ENCODE measurements at places on chromosomes 16 and 17. TPM values are rescaled to one million over a fixed set of nuclear protein-coding genes. Genes with fewer than 3 reads are reported as not detected.

PRR11 gene
- 20.5 TPM for total RNA-seq

- no peak for DNase-seq
Observed at GRCh38 chr17:8484465-8484864, 48.8 kb downstream of the NDEL1 start.

- no peak for DNase-seq
Observed at GRCh38 chr16:87434146-87434667, 42.1 kb downstream of the MAP1LC3B start.

MT1E gene
- not detected for total RNA-seq

C16orf74 gene
- total RNA-seq, result 27.2 TPM

GRCh38 chr17:46023783-46024388 lies 24.8 kb downstream of the STH start:
- no peak for DNase-seq

OR1D5 gene
- not detected for total RNA-seq

ABCC11 gene
- total RNA-seq, result not detected

ABCC12 gene
- total RNA-seq, result not detected

DNA sequence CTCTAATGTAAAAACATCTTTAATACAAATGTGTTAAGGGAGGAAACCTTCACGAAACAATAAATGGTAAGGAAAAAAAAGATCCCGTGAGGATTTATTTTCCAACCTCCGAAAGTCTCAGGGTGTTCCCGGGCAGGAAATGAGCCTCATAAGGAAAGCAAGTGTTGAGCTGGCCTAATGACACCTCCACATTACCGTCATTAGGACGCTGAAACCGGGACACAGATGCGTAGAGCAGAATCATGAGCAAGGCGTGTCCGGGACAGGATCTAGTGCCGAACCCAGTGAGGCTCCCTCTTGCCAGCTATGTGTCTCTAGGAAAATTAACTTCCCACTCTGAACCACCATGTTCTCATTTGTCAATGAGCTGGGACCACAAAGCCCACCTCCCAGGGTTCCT lies 22.7 kb upstream of the CYTH1 start:
- no peak for DNase-seq

GRCh38 chr16:89065458-89065822 lies 28.2 kb upstream of the ACSF3 start:
- DNase-seq, result no peak

KIF19 gene
- total RNA-seq, result not detected

DNA sequence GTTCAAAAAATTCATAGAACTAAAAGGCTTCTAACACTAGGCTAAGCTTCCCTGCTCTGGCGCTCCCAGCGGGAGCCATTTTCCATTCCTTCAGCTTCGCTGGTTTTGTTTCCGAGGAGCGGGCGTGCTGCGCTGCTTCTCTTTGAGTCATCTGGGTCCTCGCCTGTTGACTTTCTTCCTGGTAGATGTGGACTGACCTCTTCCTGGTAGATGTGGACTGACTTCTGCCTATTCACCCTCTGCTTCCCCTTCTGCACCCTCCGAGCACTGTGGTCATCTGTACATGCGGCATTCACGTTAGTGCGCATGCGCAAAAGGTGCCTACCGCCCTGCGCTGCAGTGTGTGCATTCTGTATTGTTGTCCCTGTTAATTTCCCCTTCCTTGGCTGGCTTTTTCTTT lies 40.8 kb upstream of the SEC14L1 start:
- no peak for DNase-seq

GRCh38 chr16:68265078-68265920 lies 973 bp downstream of the SLC7A6 start:
- DNase-seq, result peak; percentile 79

MYO18A gene
- 10.6 TPM for total RNA-seq

GRCh38 chr17:78291944-78292910 lies 60.8 kb downstream of the TMEM235 start:
- no peak for DNase-seq

- no peak for DNase-seq
Observed at GRCh38 chr17:14619821-14620220, 318.9 kb downstream of the HS3ST3B1 start.

SYNGR3 gene
- total RNA-seq, result 44.9 TPM

DNA sequence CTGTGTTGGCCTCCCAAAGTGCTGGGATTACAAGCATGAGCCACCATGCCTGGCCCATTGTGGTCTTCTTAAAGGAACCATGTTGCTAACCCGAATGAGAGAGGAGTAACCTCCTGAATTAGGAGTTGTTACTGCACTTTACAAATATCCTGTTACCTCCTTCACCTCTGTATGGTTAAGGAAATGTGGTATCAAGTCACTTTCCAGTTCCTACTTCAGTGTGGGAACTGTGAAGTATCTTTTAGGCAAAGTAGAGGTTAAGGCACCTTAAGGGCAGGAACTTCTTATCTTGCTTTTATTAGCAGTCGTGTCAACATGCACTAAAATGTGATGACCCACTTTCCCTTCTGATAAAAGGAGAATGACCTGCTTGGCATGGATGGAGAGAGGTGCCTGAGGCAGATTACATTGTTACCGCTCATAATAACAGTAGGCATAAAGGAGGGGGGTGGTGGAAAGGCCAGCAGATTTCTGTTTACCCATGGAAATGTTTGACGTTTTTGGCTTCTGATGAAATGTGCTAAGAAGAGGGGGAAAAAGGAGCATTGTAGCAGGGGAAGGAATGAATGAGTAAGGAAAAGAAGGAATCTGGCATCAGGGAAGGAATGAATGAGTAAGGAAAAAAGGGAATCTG lies 28.5 kb downstream of the FTO start:
- DNase-seq, result peak; percentile 78

ITGB4 gene
- 8.1 TPM for total RNA-seq

DNA sequence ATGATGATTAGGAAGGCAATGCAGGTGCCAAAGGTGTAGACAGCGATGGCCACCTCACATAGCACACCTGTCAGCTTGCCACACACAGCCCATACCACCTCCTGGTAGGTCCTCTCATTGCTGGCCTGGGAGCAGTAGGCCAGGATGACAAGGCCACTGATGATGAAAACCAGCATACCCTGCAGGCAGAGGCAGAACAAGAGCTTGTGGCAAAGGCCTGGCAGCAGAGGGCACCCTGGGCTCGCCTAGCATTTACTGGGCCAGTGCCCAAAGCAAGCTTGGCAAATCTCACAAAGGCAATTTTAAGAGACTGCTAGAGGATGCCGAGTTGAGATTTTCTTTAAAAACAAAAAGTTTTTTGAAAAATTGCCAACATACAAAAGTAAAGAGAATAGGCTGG lies 5.9 kb downstream of the SLC38A7 start:
- DNase-seq, result peak; percentile 28

DNA sequence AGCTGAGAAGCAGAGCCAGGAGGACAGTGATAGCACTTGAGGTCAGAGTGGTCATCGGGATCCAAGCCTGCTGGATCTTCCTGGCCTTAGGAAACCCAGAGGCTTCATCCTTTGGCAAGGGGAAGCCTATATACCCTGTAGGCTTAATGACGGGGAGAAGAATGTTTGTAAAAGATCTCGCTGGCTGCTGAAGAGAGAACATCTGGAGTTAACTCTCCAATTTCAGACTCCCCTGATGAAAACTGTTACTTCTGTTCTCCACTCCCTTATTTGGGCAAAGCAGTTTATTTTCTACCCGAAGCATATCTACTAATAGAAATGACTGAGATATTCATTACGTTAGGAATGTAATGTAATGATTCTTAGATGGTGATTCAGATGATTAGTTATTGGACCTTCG lies 487.0 kb downstream of the CDH13 start:
- no peak for DNase-seq

PIK3R5 gene
- total RNA-seq, result 3.1 TPM

DNA sequence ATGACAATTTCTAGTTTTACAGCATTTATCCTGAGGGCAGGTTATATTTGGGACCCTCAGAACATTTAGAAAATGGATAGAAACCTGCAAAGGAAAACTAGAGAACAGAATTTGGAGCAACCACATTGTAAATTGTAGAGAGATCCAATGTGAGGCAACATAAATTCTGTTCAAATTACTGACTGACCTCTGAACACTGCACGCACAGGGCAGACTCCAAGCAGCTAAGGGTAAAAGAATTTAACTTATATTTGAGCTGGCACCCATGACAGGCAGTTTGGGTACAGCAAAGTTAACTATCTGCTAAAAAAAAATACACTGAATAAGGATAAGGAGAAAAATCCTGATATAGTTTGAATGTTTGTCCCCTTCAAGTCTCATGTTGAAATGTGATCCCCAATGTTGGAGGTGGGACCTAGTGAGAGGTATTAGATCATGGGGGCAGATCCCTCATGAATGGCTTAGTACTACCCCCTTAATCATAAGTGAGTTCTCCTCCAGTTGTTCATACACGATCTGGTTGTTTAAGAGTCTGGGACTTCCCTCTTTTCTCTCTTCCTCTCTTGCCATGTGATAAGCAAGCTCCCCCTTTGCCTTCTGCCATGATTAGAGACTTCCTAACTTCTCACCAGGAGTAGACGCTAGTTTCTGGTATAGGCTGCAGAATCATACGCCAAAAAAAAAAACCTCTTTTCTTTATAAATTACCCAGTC lies 75.7 kb downstream of the FBXL20 start:
- DNase-seq, result no peak

MT1M gene
- not detected for total RNA-seq

- DNase-seq, result no peak
Observed at GRCh38 chr16:66503030-66503429, 46.9 kb downstream of the TK2 start.

EME1 gene
- 19.0 TPM for total RNA-seq

DNA sequence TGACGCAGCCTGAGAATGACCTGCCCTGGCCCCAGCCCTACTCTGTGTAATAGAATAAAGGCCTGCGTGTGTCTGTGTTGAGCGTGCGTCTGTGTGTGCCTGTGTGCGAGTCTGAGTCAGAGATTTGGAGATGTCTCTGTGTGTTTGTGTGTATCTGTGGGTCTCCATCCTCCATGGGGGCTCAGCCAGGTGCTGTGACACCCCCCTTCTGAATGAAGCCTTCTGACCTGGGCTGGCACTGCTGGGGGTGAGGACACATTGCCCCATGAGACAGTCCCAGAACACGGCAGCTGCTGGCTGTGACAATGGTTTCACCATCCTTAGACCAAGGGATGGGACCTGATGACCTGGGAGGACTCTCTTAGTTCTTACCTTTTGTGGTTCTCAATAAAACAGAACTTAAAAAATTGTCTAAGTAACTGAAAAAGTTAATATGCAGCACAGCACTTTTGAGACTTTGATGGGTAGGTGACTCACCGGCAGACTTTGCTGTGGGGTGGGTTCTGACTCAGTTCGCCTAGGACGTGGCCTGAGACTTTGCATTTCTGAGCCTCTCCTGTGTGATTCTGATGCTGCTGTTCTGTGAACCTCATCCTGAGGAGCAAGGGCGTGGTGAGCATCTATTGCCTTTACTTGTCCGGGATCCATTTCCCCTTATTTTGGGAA lies 5.7 kb downstream of the LAT start:
- no peak for DNase-seq

GRCh38 chr17:71975331-71975801 lies 145.5 kb upstream of the SOX9 start:
- DNase-seq, result no peak

SLC5A10 gene
- total RNA-seq, result not detected

GRCh38 chr16:66120656-66121055 lies 245.8 kb upstream of the CDH5 start:
- DNase-seq, result no peak

DNAH17 gene
- 0.41 TPM for total RNA-seq

ARHGAP27 gene
- total RNA-seq, result 25.4 TPM

- peak; percentile 13 for DNase-seq
Observed at GRCh38 chr17:66420961-66421371, 118.6 kb downstream of the PRKCA start.

GRCh38 chr17:6061290-6061689 lies 8.9 kb upstream of the WSCD1 start:
- DNase-seq, result peak; percentile 87

KRTAP4-3 gene
- total RNA-seq, result not detected

- DNase-seq, result no peak
Observed at GRCh38 chr17:66126231-66126630, 65.7 kb downstream of the CEP112 start.

SLC43A2 gene
- total RNA-seq, result 7.6 TPM

KRT24 gene
- not detected for total RNA-seq

GRCh38 chr16:74463888-74464287 lies 42.6 kb upstream of the CLEC18B start:
- DNase-seq, result no peak

GRCh38 chr16:81598083-81598482 lies 153.5 kb downstream of the CMIP start:
- DNase-seq, result no peak

DNA sequence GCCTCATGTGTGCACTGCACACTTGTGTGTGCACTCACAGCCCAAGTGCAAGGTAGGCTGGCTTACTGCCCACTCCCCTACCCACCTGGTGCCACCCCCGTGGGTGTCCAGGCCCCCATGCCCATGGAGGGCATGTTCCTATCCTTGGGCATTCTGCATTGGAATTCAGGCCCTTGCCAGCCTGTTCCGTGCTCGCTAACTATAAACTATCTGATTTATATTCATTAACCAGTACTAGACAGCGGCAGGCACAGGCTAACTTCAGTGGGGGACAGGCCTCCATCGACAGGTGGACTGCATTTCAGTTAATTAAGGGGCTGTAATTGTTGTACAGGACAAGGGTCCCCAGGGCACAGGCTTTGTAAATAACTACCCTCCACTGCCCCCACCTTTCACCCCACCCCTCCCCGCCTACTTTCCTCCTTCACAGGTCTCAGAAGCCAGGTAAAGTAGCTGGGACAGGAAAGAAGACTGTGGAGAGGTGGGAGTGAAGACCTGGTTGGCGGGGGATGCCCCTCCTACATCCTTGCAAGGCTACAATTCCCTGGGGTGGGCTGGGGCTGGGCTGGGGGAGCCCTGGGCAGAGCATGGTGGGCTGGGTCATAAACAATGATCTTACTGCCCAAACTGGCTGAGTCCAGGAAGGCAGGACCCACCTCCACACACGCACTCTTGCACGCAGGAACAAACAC lies 119.0 kb upstream of the LHX1 start:
- no peak for DNase-seq

DNA sequence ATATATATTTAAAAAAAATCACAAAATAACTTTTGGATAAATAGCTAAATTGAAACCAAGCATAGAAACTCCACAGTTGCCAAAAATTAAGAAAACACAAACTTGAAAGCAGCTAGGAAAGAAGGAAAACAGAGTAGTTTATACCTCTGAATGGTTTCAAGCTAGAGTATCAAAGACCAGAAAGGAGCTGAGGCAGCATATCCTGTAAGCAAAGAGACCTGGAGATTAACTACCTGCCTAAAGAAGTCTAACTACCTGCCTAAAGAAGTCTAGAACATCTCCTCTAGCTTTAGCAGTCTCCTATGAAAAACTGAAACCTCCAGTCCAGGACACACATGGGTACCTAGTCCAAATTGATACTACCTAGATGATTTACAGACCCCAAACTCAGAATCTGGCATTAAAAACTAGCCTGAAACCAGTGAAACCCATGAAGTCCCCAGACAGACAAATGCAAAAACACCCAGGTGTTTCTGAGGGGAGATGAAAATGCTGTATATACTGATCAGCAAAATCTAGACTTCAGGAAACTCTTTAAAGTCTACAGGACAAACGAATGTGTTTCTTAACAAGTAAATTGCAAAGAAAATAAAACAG lies 17.6 kb downstream of the APPBP2 start:
- DNase-seq, result no peak

GRCh38 chr17:51911237-51911636 lies 247.3 kb downstream of the CA10 start:
- no peak for DNase-seq

GRCh38 chr16:66275775-66276428 lies 90.6 kb upstream of the CDH5 start:
- peak; percentile 46 for DNase-seq

UBB gene
- total RNA-seq, result 819 TPM

OMG gene
- not detected for total RNA-seq

- DNase-seq, result no peak
Observed at GRCh38 chr16:84302111-84302954, 7.7 kb downstream of the WFDC1 start.

- no peak for DNase-seq
Observed at GRCh38 chr16:6499413-6499812, 833.2 kb upstream of the RBFOX1 start.
